T-cell (primary cell): ENCODE measurements at places on chromosomes 3 and 15. TPM values are rescaled to one million over a fixed set of nuclear protein-coding genes. Genes with fewer than 3 reads are reported as not detected.

GABRG3 gene
- not detected for total RNA-seq

NANOGP8 gene
- total RNA-seq = not detected

PLA2G4F gene
- total RNA-seq = not detected

- no peak for DNase-seq
Measured at GRCh38 chr3:145197051-145197820, 963.7 kb downstream of the PLOD2 start.

GRCh38 chr15:88621789-88622604, 857 bp downstream of the AEN start:
- peak; percentile 63 for DNase-seq

GRCh38 chr3:51434746-51435327, 43.8 kb downstream of the RBM15B start:
- DNase-seq = peak; percentile 33

DNA sequence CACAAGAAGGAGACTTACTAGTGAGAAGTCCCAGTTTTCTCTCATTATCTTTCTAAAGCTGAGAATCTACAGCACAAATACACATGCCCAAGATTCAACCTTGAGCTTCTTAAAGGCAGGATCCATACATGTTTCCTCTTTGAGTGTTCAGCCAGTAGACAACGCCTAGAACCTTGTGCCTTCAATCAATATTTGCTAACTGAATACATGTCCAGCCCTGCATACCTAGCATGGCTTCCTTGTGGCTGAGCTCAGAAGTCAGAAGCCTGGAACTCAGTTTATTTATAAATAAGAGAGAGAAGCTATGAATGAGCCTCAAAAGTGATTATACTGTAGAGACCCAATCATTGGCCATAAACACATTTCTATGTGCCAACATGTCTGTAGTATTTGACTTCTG, 43.5 kb downstream of the ACP3 start:
- DNase-seq = no peak

DNA sequence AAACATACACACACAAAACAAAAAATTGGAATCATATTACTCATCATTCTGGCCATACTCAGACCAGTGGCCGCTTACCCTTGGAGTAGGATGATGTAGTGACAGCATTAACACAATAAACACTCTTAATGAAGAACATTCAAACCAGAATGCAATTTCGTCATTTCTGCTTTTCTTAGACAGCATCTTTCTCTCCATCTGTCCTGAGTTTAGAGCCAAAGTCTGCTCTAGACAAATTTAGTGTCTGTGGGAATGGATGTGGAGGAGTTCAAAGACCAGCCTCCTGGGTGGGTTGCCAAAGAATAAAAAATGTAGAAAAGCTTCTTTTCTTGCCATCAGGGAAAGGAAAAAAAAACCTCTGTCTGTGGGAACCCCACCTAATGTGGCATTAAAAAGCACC, 212.4 kb upstream of the POU1F1 start:
- DNase-seq = no peak

- peak; percentile 77 for DNase-seq
Measured at GRCh38 chr3:51389423-51390183, 1.5 kb upstream of the RBM15B start.

DNA sequence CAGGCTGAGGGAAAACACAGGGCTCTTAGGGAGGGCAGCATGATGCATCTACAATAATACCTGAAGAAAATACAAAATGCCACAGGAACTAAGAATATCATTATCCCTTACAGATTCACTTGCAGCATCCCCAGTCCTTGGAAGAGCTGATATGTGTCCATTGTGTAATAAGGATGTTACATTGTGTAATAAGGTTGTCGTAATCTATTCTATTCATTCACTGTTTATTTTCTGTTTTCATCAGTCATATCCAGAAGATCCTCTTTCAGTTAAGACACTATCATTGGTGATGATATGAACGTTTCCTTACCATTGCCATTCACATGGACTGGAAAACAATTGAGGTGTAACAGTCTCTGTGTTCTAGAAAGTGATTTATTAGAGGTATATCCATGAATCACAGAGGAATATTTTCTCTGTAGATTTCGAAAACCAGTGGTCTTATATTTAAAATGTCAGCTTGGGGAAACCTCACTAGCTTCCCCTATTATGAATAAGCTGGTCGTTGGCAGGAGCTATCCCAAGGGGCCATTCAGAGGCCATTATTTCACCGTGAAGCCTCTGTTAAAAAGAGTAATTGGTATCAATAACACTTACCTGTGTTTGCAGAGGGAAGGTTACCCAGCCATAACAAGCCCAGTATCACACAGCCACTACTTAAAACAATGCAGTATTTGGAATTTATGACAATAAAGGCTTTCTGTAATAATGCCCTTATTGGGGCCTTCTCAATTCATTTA, 241.1 kb downstream of the ZNF385D start:
- no peak for DNase-seq

DNA sequence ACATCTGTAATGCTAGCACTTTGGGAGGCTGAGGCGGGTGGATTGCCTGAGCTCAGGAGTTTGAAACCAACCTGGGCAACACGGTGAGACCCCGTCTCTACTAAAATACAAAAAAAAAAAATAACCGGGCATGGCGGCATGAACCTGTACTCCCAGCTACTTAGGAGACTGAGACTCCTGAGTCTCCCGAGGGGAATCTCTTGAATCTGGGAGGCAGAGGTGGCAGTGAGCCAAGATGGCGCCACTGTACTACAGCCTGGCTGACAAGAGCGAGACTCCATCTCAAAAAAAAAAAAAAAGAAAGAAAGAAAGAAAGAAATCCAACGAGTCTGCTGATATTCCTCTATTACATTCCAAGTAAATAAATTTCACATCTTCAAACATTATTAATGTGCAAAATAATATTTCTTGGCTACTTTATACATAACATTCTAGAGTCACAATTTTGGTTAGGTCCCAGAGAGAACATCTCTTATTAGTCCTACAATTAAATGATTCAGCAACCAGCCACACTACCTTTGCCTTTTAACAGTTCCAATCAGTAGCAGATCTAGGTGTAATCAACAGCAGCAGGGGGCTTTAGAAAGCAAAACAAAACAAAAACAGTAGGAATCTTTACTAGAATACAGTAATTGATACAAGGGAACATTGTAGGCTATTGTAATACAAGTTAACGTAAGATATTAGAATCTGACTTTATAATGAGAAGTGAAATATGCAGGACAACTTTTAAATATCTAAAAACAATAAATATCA, 195.8 kb downstream of the TBC1D5 start:
- DNase-seq = no peak

DNA sequence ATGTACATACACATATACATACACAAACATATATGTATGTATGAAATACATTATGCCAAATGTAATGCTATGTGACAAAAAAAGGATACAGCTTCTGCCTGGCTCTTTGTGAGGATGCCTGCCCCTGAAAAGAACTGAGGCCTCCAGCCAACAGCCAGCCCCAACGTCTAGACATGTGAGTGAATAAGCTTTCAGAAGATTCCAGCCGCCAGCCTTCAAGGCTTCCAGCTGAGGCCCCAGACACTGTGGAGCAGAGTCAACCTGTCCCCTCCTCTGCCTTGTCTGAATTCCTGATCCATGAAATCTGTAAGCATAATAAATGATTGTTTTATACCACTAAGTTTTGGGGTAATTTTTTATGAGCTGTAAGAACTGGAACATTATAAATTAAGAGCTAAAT, 24.7 kb downstream of the GXYLT2 start:
- DNase-seq = no peak
